Activated CD8-positive, alpha-beta memory T cell treated with anti-CD3 and anti-CD28 coated beads, Interleukin-2, amount 50 U/mL, for 48 hours (primary cell): ENCODE measurements at places on chromosomes 12 and 14.

DNA sequence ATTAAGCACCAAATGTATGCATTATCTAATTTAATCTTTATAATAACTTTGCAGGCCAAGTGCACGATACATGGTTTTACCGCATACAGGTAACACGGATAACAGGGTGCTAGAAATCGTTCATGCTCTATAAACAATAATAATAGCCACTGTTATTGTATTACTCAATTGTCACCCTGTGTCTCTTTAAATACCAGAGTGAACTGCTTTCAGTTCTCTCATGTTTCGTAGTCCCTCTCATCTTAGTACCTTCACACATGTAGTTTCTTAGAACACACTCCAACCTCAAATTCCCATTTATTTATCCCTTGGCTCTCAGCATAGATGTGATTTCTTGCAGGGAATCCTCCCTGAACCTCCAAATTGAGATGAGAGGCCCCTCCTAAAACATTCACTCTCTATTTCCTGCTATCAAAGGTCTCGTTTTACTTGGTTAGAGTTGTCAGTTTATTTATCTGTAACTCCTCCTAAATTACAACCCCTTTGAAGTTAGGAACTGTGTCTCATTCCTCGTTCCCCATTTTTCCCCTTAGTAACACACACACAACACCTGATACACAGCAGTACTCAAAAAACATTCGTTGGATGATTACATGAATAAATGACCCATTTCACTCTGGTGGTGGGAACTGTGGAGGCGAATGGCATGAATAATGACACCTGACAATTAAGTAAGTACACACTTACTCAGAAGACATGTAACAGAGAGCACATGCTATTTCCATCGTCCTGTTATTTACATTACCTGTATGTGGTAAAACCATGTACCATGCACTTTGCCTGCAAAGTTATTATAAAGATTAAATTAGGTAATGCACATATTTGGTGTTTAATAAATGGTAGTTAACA lies 134.6 kb downstream of the BTG1 start:
- no peak for DNase-seq

GRCh38 chr14:22524784-22525161 lies 64.3 kb downstream of the DAD1 start:
- DNase-seq, result no peak

- DNase-seq, result no peak
Observed at GRCh38 chr14:65433646-65434045, 21.1 kb downstream of the FUT8 start.

- no peak for DNase-seq
Observed at GRCh38 chr14:99525699-99526080, 44.5 kb downstream of the CCNK start.

DNA sequence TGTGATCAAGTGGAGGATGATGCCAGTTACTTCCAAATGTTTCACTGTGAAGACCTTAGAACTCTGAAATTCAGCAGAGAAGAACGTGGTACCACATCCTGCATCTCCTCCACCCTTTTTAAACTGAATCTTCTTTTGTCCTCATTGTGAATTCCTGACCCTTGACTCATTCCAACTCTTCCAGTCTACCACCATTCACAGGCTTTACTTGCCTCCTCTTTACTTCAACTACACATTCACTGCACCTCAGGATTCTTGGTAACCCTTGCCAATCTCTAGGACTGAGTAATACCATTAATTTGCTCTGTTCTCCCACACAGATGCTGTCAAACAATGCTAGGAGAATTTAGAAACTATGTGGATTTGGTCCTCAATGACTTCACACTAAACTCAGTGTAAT lies 37.3 kb downstream of the PPP1R12A start:
- no peak for DNase-seq

DNA sequence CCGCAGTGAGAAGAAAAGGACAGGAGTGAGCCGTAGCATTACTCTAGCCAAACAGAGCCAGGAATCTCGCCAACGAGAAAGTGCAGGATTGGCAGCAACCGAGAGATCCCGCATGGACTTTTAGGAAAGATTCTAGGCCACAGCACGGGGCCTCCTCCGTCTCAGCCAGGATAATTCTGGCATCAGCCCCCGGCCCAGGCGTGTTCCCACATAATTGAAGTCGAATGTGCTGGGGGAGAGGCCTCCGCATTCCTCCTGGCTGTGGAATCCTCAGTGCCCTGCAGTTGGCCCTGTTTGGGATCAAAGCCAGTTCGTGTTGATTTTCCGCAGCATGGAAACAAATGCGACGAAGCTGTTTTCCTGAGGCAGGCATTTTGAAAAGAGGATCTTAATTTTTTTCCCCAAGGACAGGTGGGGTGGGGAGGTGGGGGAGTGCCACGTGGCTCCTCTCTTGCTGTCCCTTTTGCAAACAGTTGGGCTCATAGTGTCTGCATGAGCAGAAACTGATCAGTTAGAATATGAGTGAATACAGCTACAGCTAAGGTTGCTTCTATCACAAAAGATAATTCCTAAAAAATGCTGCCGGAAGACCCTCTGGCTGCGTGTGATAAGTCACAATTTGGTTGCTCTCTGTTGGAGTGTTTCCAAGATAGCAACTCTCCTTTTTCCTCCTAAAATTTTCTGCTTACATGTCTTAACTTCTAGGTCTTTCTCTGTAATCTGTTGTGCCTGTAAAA lies 37.3 kb upstream of the ATXN2 start:
- DNase-seq, result no peak

DNA sequence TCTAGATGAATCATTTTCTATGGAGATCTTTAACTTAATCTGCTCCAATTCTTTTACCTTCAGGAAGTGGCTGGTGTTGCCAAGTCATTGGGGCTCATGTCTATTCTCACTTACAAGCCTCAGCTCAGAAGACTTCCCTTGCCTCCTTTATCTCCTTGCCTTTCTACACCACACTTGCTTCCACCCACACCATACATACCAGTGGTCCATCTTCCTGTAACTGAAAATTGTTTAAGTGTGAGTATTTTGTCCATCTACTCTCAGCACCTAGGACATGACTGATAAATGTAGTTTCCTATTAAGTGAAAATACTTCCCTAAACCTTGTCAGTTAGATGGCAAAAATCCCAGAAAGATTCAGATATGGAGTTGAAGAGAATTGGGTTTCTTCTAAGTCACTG lies 199.7 kb upstream of the CPNE8 start:
- DNase-seq, result no peak

- DNase-seq, result no peak
Observed at GRCh38 chr14:68775614-68776126, 17.2 kb downstream of the ZFP36L1 start.

DNA sequence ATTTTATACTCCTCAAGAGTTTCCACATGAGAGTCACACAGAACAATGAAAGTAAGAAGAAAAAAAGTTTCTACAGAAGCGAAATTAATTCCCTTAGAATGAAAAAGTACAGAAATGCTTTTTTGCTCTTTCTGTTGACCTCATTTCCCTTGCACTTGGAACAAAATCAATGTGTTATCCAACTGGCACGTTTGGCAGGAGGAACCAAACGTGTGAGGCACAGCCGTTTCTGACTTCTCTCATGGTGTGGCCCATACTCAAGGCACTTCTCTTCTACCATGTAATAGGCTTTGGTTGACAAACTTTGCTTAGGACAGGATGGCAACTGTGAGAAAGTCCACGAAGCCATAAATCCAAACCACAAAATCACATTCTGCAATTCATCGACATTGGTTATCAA lies 297.0 kb downstream of the FUT8 start:
- DNase-seq, result no peak

DNA sequence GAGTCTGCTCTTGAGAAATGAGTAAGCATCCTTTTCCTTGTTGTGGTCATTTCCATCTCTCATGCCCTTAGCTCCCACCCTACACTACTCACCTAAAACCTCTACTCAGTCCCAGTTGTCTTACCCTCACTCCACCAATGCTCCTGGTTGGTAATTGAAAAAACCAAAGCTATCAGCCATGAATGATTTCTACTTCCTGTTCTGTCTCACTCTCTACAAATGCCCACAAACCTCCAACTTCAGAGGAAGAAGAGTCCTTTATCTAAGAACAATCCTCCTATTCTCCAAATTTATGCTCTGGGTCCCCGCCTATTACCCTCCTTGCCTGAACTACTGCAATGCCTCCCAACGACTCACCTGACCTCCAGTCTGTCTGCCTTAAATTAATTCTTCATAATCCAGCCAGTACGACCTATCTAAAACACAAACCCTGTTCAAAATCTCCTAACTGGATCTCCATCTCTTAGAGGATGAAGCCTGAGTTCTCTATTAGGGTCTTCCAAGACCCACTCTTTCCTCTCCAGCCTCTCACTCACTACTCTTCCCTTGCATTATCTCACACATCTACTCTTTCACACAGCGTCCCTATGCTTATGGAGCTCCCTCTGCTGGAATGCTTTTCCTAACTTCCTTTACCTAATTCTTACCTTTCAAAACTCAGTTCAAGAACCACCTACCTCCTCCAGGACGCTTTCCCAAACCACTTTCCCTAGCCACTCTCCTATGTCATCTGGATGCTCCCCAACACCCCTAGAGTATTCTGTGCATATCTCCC lies 2.2 kb downstream of the DHRS1 start:
- DNase-seq, result no peak

- no peak for DNase-seq
Observed at GRCh38 chr12:92629349-92630065, 73.3 kb upstream of the PLEKHG7 start.

GRCh38 chr14:34087571-34087970 lies 136.7 kb upstream of the EGLN3 start:
- no peak for DNase-seq

GRCh38 chr14:97804056-97804455 lies 1006.9 kb downstream of the VRK1 start:
- no peak for DNase-seq

DNA sequence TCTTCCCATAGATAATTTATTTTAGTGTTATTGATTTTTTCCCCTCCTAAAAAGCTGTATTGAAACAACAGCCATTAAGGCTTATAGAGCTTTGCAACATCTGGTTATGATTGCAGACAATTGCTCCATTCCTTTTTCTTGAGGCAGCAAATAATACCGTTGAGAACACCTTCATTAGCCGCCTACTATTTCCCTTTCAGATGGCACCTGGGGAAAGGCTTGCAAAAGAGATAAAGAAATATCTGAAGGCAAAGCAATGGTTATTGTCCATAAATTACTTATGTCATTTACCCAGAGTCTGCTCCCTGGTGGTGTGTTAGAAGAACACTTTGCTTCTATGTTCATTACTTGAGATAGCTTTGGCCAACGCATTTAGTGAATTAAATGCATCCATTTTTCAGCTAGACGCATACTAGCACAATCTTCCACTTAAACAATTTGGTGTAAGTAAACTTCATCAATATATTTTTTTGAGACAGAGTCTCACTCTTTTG lies 377.8 kb downstream of the KCNH5 start:
- no peak for DNase-seq

GRCh38 chr14:30349520-30349919 lies 209.4 kb upstream of the G2E3 start:
- no peak for DNase-seq

- DNase-seq, result peak; percentile 48
Observed at GRCh38 chr14:41607966-41608663, 1.4 kb downstream of the LRFN5 start.

GRCh38 chr14:34161351-34162082 lies 210.6 kb upstream of the EGLN3 start:
- DNase-seq, result no peak

GRCh38 chr12:68245180-68246021 lies 8.0 kb downstream of the IL22 start:
- DNase-seq, result no peak

GRCh38 chr12:25818596-25819390 lies 139.7 kb upstream of the RASSF8 start:
- no peak for DNase-seq

DNA sequence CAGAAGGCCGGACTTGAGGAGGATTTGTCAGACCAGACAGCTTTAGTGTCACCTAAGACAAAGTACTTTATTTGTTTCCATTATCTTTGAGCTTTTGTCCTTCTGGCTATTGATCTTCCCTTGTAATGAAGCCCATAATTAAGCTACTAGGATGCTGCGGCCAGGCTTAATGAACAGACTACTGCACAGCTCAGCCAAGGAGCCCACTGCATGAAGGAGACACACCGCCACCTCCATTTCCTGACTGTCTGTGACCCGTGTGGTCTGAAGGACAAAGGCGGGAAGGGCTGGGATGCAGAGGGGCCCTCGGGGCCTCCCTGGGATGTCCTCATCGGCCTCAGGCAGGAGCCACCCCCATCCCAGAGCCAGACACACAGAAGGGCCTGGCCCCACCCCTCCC lies 31.0 kb upstream of the GALNT9 start:
- DNase-seq, result no peak

DNA sequence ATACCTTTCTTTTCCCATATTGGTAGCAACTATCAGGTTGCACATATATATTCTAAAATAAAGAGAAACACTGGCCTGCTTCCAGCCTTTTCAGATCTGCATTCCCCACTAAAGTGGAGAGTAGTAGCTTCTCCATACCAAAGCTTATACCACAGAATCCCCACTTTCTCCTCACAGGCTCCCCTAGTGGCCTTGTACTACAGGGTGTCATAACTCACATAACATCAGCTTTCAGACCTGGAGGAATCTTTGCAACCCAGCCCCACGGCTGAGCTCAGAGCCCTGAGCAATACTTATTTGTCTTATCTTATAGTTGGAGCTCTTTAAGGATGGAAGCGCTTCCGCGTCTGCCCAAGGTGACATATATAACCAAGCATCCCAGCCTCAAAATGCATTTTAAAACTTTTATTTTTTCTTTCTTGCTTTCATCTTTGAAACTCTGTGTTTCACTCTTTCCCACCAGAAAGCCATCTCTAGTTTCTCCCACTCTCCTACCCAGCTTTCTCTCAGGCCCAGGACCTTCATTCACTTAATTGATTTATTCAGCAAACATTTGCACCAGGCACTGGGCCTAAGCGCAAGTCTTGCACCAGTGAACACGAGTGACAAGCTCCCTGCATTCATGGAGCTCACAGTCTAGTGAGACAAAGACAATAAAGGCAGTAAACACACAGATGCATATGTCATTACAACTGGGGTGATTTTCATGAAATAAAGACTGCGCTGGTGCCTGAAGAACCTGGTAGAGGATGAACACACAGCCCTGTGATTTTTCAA lies 254.7 kb downstream of the IPO8 start:
- no peak for DNase-seq

DNA sequence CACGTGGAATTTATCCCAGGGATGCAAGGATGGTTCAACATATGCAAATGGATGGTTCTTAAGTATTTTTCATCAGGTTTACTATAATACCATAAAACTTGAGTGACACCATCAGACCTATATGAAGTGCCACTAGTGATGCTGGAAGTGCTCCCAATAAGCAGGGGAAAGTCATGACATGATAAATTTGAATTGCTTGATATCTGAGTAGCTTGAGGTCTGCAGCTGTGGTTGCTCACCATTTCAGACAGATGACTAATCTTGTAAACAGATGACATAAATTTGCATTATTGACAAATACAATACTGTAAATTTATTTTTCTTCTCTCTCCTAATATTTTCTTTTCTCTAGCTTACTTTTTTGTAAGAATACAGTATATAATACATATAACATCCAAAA lies 13.7 kb upstream of the PRPF39 start:
- DNase-seq, result no peak
